ENCODE measurements at places on chromosomes 1 and 21.
A peak's percentile ranks its signal among the peaks of the same experiment; 100 is the strongest.

GRCh38 chr1:25107643-25108010, 124.7 kb downstream of the SYF2 start:
- no peak for DNase-seq

DNA sequence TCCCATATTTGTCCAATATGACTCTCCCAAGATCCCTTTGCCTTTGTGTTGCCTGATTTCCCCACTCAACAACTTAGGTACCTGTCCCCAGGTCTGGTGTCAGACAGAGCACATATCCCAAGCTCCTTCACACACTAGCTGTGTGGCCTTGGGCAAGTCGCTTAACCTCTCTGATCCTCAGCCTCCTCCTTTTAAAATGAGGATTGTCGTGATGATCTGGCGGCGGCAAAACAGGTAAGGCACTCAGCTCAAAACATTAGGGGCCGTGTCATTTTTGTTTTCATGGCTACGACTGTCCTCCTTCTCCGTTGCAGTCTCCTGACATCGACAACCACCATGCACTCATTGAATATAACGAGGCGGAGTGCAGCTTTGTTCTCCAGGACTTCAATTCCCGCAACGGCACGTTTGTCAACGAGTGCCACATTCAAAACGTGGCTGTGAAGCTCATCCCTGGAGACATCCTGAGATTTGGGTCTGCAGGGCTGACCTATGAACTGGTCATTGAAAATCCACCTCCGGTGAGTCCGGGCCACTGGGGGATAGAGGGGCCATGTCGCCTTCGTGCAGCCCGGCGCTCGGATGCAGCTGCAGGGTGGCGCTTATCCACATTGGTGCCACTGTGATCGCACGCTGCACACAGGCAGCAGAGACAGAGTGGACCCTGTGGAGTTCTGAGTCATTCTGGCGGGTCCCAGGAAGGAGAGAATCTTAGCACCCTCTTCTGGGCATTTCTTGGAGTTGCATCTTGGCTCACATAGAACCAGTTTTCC, 25.2 kb downstream of the FHAD1 start:
- DNase-seq = no peak

DNA sequence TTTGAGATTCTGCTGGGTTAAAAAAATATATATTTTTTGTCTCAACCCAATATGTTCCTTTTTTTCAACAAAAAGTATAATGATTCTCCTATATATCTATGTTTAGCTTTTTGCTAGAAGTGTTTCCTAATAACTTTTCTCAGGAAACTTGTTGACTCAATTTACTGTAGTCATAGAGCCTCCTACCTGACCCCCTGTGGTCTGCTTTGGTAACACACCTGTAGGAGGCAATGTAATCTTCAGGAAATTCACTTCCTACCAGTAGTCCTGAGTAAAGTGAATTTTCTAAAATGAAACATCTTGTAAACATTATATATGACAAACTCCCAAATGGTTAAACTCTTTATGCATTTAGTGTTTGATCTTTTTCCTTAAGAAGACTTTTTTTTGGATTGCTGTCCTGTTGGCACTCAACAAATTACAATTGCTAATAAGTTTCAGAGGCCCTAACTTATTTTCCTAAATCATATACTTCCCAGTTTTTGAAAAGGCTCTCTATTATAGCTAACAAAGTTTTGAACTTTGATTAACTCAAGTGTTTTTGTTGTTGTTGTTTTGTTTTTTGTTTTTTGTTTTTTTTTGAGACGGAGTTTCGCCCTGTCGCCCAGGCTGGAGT, 118.3 kb downstream of the OLFML2B start:
- no peak for DNase-seq

DNA sequence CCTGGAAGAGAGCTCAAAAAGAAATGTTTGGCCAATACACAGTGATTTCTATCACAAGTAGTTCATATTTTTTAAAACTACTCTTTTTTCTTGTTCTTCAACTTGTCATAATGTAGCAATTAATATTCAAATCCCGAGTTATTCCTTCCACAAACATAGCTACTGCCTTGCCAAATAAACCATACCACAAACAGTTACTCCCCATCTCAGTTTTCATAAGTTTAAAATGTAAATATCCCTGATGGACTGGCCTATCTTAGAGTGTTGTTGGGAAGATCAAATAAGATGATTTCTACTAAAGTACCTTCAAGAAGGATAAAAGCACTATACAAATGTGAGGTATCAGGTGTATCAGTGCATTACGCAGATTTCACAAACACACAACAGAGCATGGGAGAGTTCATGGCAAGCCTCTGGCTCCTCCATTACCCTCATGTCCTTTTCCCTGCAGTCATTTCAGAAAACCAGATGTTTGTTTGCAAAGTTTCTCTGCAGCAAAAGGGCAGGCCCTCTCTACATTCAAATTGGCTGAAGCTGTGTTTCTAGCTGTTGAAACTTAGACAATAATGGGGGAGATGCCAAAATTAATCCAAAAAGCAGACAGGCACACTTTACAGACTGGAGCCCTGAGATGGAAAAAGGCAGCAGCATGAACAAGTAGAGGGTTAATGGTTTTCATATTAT, 16.1 kb downstream of the WLS start:
- no peak for DNase-seq

DNA sequence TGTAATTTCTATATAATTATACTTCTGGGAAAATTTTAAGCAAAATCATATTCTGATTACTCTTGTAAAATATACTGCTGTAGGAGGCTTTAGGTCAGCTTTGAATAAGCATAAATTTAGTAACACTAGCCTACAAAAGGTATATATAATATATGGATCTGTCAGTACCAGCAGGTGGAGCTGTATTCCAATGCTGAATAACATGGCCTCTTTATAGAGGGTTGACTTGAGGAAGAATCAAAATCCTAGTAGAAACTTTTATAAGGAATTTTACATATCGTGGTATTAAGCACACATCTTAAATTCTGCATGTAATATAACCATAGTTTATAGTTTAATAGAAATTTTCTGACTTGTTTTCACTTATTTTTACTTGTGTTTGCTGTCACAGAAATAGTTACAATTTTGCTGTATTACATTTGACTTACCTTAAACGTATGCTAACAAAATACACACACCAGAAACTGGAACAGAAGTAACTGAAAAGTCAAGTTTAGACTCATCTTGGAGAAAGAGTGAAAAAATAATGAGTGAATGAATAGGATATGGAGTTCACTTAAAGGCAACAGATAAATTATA, 79.3 kb downstream of the HMCN1 start:
- no peak for DNase-seq

- no peak for DNase-seq
Observed at GRCh38 chr1:113608399-113608798, 150.9 kb downstream of the PHTF1 start.

- DNase-seq = no peak
Observed at GRCh38 chr1:184664042-184664660, 90.5 kb downstream of the EDEM3 start.

GRCh38 chr1:119968068-119968492, 71.8 kb upstream of the ADAM30 start:
- DNase-seq = peak; percentile 54
